ENCODE measurements at places on chromosomes 3 and 15. TPM values are rescaled to one million over a fixed set of nuclear protein-coding genes. Genes with fewer than 3 reads are reported as not detected.
A peak's percentile ranks its signal among the peaks of the same experiment; 100 is the strongest.

GRCh38 chr15:64884679-64885078 lies 27.0 kb upstream of the ANKDD1A start:
- DNase-seq, result no peak

GRCh38 chr3:101807888-101808287 lies 28.9 kb downstream of the NXPE3 start:
- no peak for DNase-seq

DNA sequence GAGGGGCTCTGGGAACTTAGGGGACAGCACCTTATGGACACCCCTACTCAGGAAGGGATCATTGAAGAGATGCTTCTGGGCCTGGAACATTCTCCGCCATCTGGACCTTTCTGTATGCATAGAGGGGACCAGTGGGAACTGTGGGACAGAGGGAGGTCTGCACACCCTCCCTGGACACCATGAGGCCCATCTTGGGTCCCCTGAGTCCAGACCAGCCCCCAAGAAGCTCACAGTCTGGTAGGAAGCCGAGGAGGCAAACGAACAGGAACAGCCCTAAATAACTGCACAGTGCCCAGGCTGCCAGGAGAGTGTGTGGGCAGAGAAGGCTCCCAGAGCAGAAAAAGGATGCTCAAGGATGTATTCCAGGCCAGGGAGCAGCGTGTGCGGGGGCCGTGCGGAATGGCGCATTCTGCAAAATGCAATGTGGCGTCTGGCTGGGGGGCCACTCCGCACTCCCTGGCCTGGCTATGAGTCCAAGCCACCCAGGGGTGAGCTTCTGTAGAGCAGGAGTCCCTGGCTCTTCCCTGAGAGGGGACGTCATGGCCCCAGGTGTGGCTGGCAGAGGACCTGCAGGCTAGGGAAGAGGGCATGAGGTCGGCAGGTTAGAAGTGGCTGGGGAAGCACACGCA lies 24.5 kb upstream of the KLF13 start:
- no peak for DNase-seq

GRCh38 chr3:183895296-183895695 lies 10.6 kb upstream of the PARL start:
- DNase-seq, result peak; percentile 59

Gene ANKDD1A
- 1.1 TPM for total RNA-seq

Gene CCDC71
- total RNA-seq, result 25.4 TPM

GRCh38 chr15:94804613-94805012 lies 573.3 kb downstream of the MCTP2 start:
- no peak for DNase-seq

- no peak for DNase-seq
Measured at GRCh38 chr3:58690490-58690889, 23.9 kb upstream of the FAM3D start.

Gene CHL1
- 14.3 TPM for total RNA-seq

Gene OTOL1
- not detected for total RNA-seq

Gene ARNT2
- 5.3 TPM for total RNA-seq

DNA sequence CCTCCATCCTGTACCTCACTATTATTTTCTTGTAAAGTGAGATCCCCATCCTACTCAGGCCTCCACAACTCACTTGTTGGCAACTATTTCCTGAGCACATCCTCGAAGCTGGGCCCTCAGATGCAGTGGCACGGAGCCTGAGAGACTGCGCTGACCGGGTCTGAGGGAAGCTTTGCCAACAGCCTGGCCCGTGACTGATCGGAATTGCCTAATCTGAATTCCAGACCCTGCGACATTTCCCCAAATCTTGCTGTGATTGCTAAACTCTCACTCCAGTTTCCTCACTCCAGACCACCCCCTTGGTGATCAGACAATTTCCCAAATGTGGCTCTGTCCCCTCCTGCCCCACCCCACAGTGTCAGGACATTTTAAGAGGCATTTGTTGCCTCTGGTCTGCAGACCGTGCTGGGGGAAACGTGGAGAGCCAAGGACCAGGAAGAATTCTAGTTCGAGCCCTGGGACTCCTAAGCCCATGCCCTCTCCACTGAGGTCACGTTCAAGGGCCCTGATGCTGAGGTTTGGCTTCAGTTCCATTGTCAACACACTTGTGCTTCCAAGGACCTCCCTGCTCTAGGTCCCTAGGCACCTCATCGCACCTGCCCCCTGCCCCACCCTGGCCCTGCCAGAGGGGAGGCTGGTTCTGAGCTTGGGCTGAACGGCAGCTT lies 22.8 kb downstream of the KLHL25 start:
- DNase-seq, result no peak

DNA sequence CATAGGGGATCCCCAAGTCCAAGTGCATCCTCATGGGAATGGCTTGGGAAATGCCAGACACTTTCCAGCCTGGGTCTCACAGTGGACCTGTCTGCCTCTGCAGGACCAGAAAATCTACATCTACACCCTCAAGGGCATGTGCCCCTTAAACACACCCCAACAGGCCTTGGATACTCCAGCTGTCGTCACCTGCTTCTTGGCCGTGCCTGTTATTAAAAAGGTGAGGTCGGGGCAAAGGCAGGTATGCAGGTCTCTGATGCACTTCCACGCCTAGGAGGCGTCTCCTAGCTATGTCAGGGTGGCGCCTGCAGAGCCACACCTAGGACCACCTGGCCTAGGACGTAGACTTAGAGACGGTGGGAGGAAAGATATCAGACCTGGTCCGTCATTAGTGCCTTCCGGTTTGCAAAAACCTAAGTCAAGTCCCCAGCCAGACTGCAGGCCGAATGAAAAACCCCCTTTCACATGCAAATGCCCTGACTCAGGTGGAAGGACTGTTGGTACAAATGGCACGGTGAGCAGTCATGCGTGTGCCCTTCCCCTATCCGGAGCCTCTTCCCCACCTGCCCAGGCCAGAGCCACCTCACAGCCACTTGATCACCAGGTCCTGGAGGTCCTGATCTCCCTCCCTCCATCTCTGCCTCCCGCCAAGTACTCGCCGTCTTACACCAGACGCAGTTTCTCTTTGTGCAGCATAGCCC lies 143.5 kb downstream of the LRRK1 start:
- DNase-seq, result no peak

DNA sequence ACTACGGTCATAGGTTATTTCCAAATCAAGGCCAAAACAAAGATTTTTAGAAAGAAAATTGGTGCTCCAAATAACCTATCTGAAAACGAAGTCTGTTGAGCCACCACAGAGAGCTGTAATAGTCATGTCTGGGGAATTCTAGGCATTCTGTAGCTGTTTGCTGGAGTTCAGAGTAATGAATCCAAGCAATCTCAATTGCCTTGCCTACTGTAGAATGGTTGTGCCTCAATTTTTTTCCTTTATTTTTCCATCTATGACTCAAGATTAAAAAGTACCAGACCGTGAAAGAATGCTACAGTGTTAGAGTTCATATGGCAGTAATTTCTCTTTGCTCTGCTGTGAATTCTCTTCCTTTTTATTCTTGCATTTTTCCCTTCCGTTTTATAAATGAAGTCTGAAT lies 1007.2 kb upstream of the ALCAM start:
- DNase-seq, result peak; percentile 14

- DNase-seq, result no peak
Measured at GRCh38 chr15:70382762-70383458, 285.2 kb upstream of the TLE3 start.

Gene GRK7
- not detected for total RNA-seq

Data from H4 (cell line).